ENCODE measurements at places on chromosomes 13 and 19.

- DNase-seq = no peak
Observed at GRCh38 chr13:34931572-34931971, 10.5 kb upstream of the NBEA start.

GRCh38 chr13:29594303-29594709 is 1.2 kb downstream of the SLC7A1 start:
- DNase-seq = peak; percentile 28

DNA sequence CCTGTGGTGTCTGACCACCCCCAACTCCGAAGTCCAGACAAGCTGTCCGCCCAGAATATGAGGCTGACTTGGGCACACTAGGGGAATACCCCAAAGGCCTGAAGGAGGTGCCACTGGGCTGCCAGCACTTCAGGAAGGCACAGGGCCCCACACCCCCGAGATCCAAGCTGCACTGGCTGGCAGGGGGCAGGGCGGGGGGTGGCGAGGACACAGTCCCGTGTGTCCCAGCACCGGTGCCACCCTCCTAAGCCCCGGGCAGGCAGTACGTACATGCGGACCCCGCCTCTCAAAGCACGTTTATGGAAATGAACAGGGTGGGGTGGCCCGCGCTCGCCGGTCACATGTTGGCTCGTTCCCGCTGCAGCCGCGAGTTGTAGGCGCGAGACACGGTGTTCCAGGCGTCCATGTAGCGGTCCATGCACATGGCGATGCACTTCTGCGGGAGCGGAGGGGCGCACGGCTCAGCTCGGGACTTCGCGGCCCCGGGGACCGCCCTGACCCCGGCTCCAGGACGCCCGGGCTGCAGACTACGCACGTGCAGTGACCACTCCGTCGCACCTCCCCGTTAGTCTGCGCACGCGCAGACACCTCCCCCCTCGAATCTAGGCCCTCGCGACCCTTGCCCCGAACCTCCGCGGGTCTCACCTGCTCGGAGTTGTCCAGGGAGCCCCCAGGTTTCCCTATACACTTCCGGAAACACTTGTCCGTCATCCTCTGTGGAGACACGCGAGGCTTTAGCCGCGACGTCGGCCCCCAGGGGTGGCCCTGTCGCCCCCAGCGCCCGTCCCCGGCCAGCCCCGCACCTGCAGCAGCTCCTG is 566 bp downstream of the TIMM13 start:
- DNase-seq = peak; percentile 49

GRCh38 chr19:31274251-31275067 is 74.8 kb downstream of the TSHZ3 start:
- DNase-seq = no peak

DNA sequence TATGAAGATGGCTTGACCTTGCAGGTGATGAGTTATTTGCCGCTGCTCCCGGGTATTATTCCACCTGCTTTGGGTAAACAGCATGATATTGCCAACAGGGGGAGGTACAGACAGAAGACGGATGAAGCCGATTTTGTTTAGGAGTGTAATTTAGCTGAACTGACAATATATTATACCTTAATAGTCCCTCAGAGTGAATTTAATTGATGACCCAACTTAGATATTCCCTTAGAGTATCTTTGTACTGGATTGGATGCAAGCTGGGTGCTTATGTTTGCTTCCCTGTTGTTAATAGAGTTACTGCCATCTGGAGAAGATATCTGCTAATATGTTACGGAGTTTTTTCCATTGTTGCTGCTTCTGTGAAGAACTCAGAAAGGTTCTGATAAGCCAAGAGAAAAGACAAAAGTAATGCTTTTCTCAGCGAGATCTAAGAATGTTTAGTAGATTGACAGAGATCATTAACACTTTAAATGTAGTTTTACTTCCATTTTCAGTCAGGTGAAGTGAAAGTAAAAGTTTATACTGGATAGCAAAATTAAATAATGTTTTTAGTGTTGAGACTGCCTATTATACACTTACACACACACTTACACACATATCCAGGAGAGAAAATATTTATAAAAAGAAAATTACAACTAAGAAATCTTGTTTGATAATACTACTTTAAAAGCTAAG is 2220.8 kb upstream of the PCDH20 start:
- DNase-seq = no peak

GRCh38 chr13:42547612-42548011 is 26.3 kb upstream of the TNFSF11 start:
- no peak for DNase-seq

DNA sequence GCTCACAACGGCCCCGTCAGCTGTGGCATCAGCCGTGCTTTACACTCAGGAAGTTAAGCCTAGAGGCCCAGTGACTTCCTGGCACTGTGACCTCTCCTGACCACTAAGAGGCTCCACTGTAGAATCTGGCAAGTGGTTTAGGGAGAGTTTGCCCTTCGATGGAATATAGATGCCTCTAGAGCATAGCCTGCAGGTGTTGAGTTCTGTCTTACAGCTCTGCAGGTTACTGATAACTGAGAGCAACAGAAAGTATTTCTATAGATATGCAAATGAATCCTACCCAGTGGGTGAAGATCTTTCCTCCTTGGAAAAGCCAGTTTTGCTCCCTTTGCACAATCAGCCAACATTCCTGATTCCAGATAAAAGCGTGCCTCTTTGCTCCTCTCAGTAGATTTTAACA is 35.8 kb downstream of the ATP12A start:
- no peak for DNase-seq

- DNase-seq = no peak
Observed at GRCh38 chr13:100491164-100491842, 97.3 kb downstream of the GGACT start.

GRCh38 chr13:101627556-101627943 is 175.1 kb downstream of the ITGBL1 start:
- DNase-seq = no peak

DNA sequence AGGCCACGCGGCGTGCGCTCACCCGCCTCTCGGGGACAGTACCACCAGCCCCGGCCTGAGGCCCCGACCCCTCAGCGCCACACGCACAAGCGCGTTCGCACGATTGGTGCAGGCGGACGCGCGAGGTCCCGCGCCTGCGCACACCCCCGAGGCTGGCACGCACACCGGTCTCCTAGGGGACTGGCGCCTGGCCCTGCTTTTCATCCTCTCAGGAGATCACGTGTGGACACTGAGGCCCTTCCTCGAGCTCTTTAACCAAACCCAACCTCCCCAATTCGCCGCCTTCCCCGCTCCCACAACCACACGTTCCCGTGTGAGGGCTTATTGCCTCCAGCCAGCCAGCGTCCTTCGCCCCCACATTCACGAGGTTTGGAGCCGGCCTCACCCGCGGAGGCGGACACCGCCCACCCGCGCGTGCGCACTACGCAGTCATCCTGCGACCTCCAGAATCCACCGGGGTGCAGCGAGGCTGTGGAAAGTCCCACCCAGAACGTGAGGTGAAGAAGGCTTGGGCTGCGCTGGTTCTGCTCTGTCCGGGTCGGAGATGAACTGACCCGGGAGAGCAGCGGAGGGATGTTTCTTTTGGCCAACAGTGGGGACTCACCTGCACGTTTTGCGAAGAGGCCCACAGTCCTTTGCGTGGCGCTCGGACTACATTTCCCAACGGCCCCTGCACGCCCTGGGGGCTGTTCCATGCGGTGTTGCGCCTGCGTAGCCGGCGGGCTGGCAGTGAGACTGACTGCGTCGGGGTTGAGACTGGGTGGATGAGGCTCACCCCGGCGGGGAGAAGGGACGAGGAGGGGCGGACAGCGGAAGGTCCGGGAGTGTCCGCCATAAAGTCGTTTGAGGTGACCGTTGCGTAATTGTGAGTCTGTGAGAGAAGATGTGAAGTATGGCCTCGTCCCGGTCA is 539 bp upstream of the ZNF667 start:
- peak; percentile 59 for DNase-seq

DNA sequence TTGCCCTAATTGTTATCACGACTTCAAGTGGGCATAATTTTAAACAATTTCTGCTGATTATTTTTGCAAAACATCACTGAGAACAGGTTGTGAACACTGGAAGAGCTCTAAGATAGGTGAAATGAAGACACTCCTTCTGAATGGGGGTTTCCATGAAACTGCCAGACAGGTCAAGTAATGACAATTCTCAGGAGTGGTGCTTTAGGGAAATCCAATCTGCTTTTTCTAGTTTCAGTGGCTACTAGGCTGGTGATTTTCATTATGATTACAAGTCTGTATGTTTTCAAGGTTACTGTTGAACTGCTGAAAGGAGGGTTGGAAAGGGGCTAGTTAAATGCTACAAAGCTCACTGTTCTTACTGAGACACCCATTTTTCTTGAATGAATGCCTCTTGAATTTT is 1724.2 kb downstream of the PCDH9 start:
- no peak for DNase-seq

DNA sequence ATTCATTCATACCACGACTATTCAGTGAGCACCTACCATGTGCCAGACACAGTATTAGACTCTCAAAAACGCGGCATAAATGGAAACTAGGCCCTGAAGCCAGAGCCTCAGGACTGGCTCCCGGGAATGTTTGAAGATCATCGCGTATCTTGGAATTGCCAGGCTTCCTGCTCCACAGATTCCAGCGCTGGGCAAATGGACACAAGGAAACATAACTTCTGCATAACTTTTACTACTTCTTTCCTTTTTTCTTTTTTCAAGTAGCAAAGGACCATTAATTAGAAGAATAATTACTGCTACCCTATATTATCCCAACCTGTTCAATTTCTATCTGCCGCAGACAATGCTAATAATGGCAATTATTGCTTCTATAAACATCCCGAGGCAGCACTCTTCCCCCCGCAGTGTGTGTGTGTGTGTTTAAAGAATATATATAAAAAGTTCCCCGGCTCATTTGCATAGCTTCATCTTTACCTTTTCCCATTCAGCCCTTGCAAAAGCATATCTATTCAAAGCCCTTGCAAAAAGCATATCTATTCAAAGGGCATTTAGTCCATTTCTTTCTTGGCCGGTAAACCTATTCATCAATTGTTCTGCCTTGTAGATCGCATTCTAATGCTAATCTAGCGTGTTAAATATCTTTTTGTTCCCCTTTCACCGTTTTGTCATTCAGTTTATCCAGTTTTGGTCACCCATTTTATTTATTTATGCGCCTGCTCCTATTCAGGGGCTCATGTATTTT is 6.1 kb downstream of the SOX21 start:
- no peak for DNase-seq

- no peak for DNase-seq
Observed at GRCh38 chr19:56838024-56838908, 2.3 kb downstream of the PEG3 start.

GRCh38 chr19:8630796-8631424 is 477 bp downstream of the NFILZ start:
- no peak for DNase-seq

DNA sequence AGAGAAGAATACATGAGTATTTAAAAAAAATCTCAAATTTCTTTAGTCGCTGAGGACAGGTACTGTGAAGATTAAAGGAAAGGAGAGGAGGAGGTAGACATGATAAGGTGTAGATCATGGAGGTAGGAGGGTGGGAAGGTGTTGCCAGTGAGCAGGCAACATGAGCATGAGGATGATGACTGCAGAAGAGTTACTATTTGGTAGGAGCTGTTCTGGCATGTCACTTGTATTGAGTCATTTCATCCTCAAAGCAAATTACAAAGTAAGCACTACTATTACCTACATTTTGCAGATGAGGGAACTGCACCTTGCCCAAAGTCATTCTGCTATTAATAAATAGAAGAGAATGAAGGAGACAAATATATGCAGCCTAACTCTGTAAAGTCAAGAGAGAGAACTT is 435.8 kb upstream of the KLF12 start:
- DNase-seq = no peak
